ENCODE measurements at places on chromosomes 4 and X.

- H3K27ac ChIP-seq = no peak overlapping the region
- peaks cover 13% of the 10 kb centered on the region for H3K4me1 ChIP-seq
- peak; percentile 67 for DNase-seq
- peaks cover 67% of the 10 kb centered on the region for H3K27me3 ChIP-seq
- H3K36me3 ChIP-seq = no peaks in the 10 kb centered on the region
Observed at GRCh38 chrX:72308566-72309296, 3.0 kb upstream of the CITED1 start.

- H3K27me3 ChIP-seq = no peaks in the 10 kb centered on the region
- no peaks in the 10 kb centered on the region for H3K36me3 ChIP-seq
- H3K27ac ChIP-seq = no peak overlapping the region
- peaks cover 12% of the 10 kb centered on the region for H3K4me1 ChIP-seq
Observed at GRCh38 chr4:54587107-54587891, 70.5 kb upstream of the KIT start.

- H3K36me3 ChIP-seq = peaks cover 4% of the 10 kb centered on the region
- peak overlapping the region; percentile 61 for H3K27ac ChIP-seq
- no peaks in the 10 kb centered on the region for H3K27me3 ChIP-seq
Observed at GRCh38 chr4:158873795-158874401, 105.1 kb downstream of the FNIP2 start.

GRCh38 chrX:135581496-135581895 lies 61.0 kb downstream of the INTS6L start:
- H3K36me3 ChIP-seq = peaks cover 11% of the 10 kb centered on the region
- no peak for DNase-seq
- no peak overlapping the region for H3K27ac ChIP-seq
- no peak overlapping the region for H3K4me3 ChIP-seq
- H3K4me1 ChIP-seq = no peaks in the 10 kb centered on the region
- peaks cover 35% of the 10 kb centered on the region for H3K27me3 ChIP-seq

DNA sequence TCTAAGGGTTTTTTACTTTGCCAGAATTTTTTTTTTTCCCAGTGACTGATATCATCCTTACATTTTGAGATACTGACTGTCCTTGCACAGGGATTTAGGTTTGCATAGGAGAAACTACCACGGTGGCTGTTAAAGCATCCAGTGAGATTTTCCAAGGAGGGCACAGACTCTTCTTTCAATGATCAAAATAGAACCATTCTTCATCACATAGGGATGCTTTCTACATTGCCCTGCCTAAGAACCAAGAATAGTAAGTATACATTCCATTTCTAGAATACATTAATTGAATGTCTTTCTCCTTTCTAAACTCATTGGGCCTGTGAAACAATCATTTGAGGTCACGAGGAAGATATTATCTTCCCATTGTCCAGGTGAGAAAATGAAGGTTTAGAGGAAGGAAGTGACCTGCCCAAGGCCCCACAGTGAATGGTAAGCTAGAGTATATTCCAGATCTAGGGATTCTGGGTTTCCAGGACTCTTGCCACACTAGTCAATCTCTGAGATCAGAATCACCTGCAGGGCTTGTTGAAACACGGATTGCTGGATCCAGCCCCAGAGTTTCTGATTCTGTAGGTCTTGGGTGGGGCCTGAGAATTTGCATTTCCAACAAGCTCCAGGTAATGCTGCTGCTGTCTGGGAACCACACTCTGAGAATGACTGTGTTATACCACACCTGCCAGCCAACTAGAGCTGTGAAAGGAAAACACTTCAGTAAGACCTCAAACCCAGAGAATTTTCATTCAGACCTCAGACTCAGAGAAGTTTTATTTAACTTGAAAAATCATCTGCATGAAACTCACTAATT lies 17.7 kb upstream of the TMEM154 start:
- peaks cover 8% of the 10 kb centered on the region for H3K4me1 ChIP-seq
- no peak overlapping the region for H3K27ac ChIP-seq
- peak; percentile 77 for DNase-seq
- no peaks in the 10 kb centered on the region for H3K27me3 ChIP-seq

DNA sequence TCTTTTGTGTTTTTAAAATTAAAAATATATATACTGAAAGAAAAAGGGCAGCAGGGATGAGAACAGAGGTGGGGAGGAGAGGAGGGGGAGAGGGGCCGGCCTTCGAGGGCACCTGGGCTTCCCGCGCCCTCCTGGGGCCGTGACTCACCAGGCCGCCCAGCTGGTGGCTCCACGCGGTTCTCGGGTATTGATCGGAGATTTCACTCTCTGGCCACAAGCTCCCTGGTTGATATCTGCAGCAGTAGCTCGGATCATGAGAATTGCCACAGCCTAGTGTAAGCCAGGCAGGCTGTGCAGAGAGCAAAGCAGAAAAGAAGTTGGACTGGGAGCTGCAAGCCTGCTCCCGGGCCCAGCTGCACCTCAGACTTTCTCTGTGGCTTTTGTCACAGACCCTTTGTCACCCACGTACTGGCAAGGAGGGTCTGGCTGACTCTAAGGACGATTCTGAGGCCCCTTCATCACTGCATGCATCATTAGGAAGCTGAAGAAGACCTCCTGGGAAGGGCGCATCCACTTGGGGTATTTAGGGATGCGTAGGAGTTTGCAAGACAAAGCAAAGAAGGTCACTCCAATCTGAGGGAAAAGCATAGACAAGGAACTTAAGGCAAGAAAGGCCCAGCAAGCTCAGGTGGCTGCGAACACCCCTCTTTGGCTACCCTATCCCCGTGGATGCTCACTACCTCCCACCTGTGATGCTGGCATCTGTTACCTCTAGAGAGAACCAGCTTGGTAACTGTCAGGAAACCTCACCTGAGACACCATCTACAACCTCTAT lies 71.7 kb downstream of the CPZ start:
- no peak overlapping the region for H3K27ac ChIP-seq
- no peak overlapping the region for H3K4me3 ChIP-seq
- peaks cover 38% of the 10 kb centered on the region for H3K27me3 ChIP-seq
- DNase-seq = no peak
- H3K36me3 ChIP-seq = no peaks in the 10 kb centered on the region

DNA sequence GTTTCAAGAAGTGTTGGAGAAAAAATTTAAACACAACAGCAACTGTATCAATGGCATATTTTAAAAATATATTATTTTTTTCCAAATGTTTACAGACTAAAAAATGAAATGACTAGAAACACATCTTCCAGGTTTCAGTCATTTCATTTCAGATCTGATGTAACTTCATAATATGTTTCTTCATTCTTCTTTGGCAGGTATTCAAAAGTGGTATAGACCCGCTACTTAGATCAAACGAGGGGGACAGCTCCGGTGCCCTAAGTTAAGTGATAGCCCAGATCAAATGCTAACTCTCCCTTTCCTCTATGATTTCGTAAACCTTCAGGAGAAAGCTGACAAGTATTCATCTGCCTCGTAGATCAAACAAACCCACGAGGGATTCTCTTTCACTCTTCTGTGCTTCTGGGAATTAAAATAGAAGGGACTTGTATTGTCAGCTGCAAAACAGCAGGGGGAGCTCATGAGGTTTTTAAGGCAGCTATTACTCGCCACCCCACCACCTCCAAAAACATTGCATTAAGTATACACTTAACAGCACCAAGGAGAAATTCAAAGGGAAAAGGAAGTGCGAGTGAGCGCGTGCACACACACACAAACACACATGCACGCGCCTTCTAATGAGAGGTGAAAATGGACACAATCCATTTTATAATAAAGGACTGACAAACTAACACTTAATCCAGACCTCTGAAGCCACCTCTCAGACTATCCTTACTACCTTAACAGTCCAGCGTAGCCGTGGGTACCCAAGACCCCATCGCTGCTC lies 21.4 kb downstream of the HELT start:
- H3K27ac ChIP-seq = peak overlapping the region; percentile 65
- H3K4me3 ChIP-seq = peak overlapping the region; percentile 67
- H3K36me3 ChIP-seq = peaks cover 6% of the 10 kb centered on the region
- peaks cover 8% of the 10 kb centered on the region for H3K4me1 ChIP-seq
- H3K27me3 ChIP-seq = no peaks in the 10 kb centered on the region

GRCh38 chr4:139419388-139419914 lies 34.5 kb upstream of the RAB33B start:
- peak overlapping the region; percentile 90 for H3K27ac ChIP-seq
- peaks cover 19% of the 10 kb centered on the region for H3K4me1 ChIP-seq
- peak; percentile 90 for DNase-seq
- no peaks in the 10 kb centered on the region for H3K27me3 ChIP-seq
- peak overlapping the region; percentile 52 for H3K4me3 ChIP-seq
- peaks cover 26% of the 10 kb centered on the region for H3K36me3 ChIP-seq

DNA sequence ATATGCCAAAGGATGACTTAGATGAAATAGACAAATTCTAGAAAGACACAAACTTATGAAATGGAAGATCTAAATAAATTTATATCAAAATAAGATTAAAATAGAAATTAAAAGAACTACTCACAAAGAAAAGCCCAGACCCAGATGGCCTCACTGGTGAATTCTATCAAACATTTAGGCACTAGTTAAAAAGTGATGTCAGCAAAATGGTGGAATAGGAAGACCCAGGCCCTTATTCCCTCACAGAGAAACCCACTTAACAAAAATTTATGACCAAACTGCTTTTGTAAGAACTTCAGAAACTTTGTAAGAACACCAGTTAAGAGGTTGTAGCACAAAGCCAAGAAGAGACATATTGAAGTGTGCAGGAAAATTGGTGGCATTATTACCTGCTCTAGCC lies 129.5 kb downstream of the GATB start:
- H3K27ac ChIP-seq = no peak overlapping the region
- H3K27me3 ChIP-seq = no peaks in the 10 kb centered on the region
- DNase-seq = no peak
- no peak overlapping the region for H3K4me3 ChIP-seq
- peaks cover 5% of the 10 kb centered on the region for H3K4me1 ChIP-seq

DNA sequence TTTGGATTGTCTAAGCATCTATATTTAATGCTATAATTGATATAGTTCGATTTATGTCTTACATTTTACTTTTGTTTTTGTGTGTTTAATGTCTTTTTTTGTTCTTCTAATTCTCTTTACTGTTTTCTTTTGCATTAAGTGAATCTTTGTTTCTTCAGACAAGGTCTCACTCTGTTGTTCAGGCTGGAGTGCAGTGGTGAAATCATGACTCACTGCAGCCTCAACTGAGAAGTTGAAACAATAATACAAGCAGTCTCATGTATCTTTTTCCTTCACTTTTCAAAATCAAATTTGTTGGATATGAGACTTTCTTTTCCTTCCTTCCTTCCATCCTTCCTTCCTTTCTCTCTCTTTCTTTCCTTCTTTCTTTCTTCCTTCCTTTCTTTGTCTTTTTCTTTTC lies 1401.6 kb downstream of the ADGRL3 start:
- no peak overlapping the region for H3K4me3 ChIP-seq
- peaks cover 9% of the 10 kb centered on the region for H3K4me1 ChIP-seq
- no peaks in the 10 kb centered on the region for H3K27me3 ChIP-seq
- H3K27ac ChIP-seq = peak overlapping the region; percentile 14
- peak; percentile 45 for DNase-seq
- no peaks in the 10 kb centered on the region for H3K36me3 ChIP-seq

DNA sequence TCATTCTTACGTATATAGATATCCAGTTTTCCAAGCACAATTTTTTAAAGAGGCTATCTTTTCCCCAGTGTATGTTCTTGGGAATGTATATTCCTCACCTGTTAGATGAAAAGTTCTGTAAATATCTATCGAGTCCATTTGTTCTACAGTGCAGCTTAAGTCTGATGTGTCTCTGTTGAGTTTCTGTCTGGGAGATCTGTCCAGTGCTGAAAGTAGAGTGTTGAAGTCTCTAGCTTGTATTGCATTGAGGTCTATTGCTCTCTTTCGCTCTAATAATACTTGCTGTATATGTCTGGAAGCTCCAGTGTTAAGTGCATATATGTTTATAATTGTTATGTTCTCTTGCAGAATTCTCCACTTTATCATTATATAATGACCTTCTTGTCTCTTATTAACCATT lies 373.1 kb downstream of the PPARGC1A start:
- H3K4me3 ChIP-seq = no peak overlapping the region
- no peaks in the 10 kb centered on the region for H3K36me3 ChIP-seq
- no peaks in the 10 kb centered on the region for H3K27me3 ChIP-seq
- peak; percentile 38 for DNase-seq

GRCh38 chr4:3786196-3786869 lies 20.1 kb downstream of the ADRA2C start:
- H3K27me3 ChIP-seq = peaks cover 30% of the 10 kb centered on the region
- no peak overlapping the region for H3K27ac ChIP-seq
- peak; percentile 26 for DNase-seq
- no peak overlapping the region for H3K4me3 ChIP-seq
- H3K36me3 ChIP-seq = no peaks in the 10 kb centered on the region

GRCh38 chr4:25424539-25425228 lies 47.6 kb downstream of the ANAPC4 start:
- no peak overlapping the region for H3K27ac ChIP-seq
- no peak for DNase-seq
- H3K27me3 ChIP-seq = no peaks in the 10 kb centered on the region
- no peaks in the 10 kb centered on the region for H3K4me1 ChIP-seq
- no peak overlapping the region for H3K4me3 ChIP-seq

DNA sequence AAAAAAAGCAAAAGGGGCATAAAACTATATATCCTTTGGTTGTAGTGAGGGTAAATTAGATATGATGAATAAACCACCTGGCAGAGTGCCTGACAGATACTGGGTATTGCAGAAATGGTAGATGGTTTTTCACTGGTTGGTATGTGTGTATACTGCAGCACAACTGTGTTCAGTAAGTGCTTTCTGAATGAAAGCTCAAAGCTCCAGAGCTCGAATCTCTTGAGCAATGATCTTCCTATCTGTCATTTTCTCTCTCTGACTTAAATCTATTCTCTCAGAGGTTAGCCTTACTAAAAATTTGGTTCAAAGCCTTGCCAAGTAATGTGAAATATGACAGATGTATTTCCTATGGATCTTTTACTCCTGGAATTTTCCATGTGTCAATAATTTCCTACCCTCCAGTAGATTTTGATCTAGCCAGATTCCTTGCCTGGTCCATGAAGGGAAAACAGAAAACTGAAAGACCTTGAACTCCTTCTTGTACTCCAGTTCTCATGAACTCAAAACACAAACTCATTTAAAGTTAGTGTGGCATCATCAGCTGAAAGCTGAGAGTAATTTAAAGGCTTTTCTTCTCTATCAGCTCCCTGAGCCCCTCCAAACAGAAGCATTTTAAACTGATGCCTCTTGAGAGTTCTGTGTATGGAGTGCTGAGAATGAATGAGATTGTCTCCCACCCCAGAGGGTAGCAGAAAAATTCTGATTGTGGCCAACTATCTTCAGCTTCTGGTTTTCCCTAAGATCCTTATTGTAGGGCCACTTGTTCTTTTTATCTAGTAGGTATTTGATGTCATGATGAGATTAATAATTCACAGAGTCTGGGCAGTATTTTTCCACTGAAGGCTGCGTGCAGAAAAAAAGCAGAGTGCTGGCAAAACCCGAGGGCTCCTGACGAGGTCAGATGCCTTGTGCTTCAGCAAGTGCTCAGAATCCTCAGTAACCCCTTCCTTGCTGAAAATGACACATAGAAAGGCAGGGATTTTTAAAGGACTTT lies 363.4 kb upstream of the BOD1L1 start:
- peaks cover 6% of the 10 kb centered on the region for H3K36me3 ChIP-seq
- H3K27me3 ChIP-seq = no peaks in the 10 kb centered on the region
- peak; percentile 59 for DNase-seq
- H3K4me3 ChIP-seq = no peak overlapping the region
- no peak overlapping the region for H3K27ac ChIP-seq

All from MCF 10A (cell line).